ENCODE measurements at places on chromosomes 13 and 19.

- no peak for DNase-seq
Measured at GRCh38 chr19:45717983-45718650, 12.6 kb downstream of the FBXO46 start.

GRCh38 chr13:113431171-113431570 lies 22.1 kb downstream of the ADPRHL1 start:
- DNase-seq: no peak

DNA sequence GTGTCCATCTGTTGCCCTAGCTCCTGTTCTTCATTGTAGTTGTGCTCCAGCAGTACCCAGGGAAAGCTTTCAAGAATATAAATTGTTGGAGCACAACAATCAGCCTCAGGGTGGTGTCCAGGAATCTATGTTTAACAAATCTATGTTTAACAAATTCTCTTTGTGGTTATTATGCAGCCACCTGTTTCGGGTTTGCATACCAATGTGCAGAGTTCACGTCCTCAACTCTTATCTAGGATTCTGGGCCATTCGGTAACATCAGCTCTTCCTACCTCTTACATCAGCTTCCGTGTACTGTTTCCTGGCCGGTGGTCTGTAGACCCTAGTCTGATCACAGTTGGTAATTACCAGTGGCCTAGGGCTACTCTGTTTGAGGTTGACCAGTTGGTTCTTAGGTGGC lies 17.0 kb downstream of the MTUS2 start:
- no peak for DNase-seq

DNA sequence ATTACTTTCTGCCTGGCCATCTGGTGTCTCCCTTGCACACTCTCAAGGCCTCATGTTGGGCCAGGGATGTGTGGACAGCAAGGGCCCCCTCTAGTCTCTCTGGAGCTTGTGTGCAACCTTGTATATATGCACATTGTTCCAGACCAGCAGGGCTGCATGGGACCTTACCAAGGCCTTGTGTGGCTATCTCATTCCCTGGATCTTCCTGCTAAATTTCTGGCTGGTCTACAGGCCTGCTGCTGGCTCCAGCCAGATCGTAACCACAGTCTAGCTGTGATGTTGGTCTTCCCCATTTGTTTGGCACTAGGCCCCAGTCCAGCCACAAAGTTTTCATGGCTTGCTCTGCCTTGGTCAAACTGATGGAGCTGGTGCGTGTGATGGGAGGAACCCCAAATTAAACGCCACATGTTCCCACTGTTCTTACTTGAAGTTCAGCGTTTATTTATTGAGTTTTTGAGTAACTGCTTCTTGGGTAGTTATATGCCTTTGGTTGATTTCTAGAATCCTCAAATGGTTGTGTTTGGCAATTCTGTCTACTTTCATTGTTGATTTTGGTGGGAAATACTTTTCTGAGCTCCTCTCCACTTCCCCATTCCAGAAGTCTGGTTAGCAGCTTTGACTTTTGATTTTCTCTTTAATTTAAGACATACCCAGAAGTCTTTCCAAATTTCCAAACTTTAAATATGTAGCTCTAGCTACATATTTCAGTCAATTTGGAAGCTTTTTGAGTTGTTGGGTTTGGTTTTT lies 56.4 kb downstream of the SIPA1L3 start:
- no peak for DNase-seq

DNA sequence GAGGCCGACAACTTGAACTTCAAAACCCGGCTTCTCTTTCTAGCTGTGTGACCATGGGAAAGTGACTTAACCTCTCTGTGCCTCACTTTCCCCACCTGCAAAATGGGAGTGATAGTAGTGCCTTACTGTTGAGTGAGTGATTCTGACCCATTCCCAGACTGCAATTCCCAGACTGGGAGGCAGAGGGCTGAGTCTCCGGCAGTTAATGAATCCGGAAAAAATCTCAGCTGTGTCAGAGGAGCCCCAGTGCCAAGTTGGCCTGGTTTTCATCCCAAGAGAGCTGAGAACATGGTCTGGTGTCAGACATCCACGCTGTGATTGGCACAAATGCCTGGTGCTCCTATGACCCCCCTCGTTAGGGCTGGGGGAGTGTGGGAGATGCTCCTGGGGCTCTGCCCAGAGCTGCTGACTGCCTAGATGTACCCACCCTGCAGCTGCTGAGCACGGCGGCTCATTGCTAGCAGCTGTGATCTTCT lies 50.0 kb downstream of the PIN1 start:
- DNase-seq: no peak
